ENCODE measurements at places on chromosomes 13 and 19. TPM values are rescaled to one million over a fixed set of nuclear protein-coding genes. Genes with fewer than 3 reads are reported as not detected.
A peak's percentile ranks its signal among the peaks of the same experiment; 100 is the strongest.

SIGLEC8 gene
- total RNA-seq = not detected

GRCh38 chr19:45558399-45558878 lies 26.2 kb downstream of the OPA3 start:
- H3K4me3 ChIP-seq = no peak overlapping the region
- no peaks in the 10 kb centered on the region for H3K36me3 ChIP-seq
- peak; percentile 72 for DNase-seq

GRCh38 chr13:37026771-37027170 lies 26.2 kb downstream of the EXOSC8 start:
- H3K36me3 ChIP-seq = peaks cover 46% of the 10 kb centered on the region
- no peak for DNase-seq
- H3K27ac ChIP-seq = no peak overlapping the region
- H3K4me1 ChIP-seq = no peaks in the 10 kb centered on the region
- H3K4me3 ChIP-seq = no peak overlapping the region
- no peaks in the 10 kb centered on the region for H3K27me3 ChIP-seq

DNA sequence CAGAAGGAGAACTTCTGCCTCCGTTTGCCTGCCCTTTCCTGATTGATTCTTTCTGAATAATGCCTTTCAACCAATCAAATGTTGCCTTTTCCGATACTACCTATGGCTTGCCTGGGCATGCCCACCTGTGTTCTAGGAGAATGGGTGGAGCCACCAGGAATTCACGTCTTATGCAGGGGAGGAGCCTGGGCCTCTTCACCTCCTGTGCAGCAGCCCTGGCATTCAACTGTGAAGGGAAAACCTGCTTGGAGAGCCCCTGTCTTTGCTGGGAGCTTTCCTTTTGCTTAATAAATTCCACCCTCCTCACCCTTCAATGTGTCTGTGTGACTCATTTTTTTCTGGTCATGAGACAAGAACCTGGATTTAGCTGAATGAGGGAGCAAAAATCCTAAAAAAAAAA lies 730.7 kb downstream of the UQCRFS1 start:
- no peak overlapping the region for H3K4me3 ChIP-seq
- no peaks in the 10 kb centered on the region for H3K27me3 ChIP-seq
- H3K27ac ChIP-seq = no peak overlapping the region
- DNase-seq = no peak

DNA sequence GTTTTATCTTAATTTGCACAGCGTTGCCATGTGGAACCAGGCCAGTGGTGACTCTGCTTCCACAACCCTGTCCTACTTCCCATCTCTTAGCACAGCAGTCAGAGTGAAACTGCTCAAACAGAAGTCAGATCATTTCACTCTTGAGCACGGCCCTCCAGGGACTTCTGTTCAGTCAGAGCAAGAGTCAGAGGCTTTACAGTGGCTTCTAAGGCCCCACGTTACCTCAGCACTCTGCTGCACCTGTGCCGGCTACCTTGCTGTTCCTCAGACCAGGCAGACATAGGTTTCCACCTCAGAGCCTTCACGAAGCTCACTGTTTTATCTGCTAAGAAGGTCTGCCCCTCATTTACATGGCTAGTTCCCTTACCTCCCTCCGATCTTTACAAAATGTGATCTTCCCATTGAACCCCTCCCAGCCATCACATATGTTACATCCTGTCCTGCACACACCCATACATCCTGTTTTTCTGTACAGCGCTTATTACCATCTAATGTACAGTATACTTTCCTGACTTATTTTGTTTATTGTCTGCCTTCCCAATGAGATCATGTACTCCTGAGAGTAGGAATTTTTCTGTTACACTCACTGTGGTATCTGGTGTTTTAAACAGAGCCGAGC lies 41.6 kb downstream of the TM9SF2 start:
- no peaks in the 10 kb centered on the region for H3K4me1 ChIP-seq
- no peak overlapping the region for H3K27ac ChIP-seq
- DNase-seq = no peak
- peaks cover 6% of the 10 kb centered on the region for H3K36me3 ChIP-seq
- H3K27me3 ChIP-seq = no peaks in the 10 kb centered on the region

- no peak overlapping the region for H3K27ac ChIP-seq
- H3K27me3 ChIP-seq = no peaks in the 10 kb centered on the region
- peaks cover 6% of the 10 kb centered on the region for H3K36me3 ChIP-seq
- peaks cover 9% of the 10 kb centered on the region for H3K4me1 ChIP-seq
- no peak for DNase-seq
- H3K4me3 ChIP-seq = no peak overlapping the region
Observed at GRCh38 chr19:1648459-1648849, 4.0 kb downstream of the TCF3 start.

- DNase-seq = peak; percentile 4
- H3K36me3 ChIP-seq = no peaks in the 10 kb centered on the region
- no peak overlapping the region for H3K4me3 ChIP-seq
- no peak overlapping the region for H3K27ac ChIP-seq
Observed at GRCh38 chr13:71254384-71254783, 612.6 kb downstream of the DACH1 start.

Data from neural progenitor cell (in vitro differentiated cells).